Cerebellum (tissue), 4 donors: ENCODE measurements at places on chromosomes 7 and 10. TPM values are rescaled to one million over a fixed set of nuclear protein-coding genes. Genes with fewer than 3 reads are reported as not detected.

- DNase-seq, result no peak
Measured at GRCh38 chr10:34037499-34037898, 703.0 kb upstream of the NRP1 start.

DNA sequence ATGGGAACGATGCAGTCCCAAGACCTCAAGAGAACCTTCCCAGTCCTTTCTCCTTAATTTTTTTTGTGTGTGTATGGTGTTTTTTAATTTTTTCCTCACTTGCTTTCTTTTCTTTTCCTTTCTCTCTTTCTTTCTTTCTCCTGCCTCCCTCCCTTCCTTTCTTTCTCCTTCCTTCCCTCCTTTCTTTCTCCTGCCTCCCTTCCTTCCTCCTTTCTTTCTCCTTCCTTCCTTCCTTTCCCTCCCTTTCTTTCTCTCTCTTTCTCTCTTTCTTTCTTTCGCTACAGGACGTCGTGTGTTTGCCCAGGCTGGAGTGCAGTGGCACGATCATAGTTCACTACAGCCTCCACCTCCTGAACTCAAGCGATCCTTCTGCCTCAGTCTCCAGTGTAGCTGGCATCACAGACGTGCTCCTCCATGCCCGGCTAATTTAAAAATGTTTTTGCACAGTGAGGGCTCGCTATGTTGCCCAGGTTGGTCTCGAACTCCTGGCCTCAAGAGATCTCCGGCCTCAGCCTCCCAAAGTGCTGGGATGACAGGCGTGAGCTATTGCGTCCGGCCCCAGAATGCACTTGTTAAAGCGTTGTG is 709 bp upstream of the NIPSNAP2 start:
- no peak for DNase-seq

GRCh38 chr7:131829947-131830558 is 273.6 kb upstream of the PODXL start:
- no peak for DNase-seq

DNA sequence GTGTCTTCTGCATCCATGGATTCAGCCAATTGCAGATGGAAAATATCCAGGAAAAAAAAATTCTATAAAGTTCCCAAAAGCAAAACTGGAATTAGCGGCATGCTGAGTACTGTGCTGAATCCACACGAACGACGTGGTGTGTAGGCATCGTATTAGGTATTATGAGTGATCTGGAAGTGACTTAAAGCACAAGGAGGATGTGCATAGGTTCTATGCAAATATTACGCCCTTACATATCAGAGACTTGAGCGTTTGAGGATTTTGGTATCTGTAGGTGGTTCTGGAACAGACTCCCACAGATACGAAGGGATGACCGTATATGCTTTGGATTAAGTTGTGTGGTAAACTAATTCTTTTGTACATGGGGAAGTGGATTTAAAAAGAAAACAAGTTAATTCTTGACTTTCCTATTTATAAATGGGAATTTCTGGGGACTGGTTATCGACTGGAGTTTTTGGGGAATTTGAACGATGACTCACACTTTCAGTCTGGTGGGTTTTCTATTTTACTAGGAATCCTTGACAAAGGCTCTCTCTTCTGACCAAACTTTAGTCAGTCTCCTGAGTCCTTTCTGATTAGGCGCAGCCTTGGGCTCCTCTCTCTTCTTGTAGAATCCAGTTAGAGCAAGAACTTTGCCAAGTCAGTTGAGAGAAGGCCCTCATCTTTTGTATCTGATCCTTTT is 5.4 kb upstream of the NUB1 start:
- no peak for DNase-seq

DNA sequence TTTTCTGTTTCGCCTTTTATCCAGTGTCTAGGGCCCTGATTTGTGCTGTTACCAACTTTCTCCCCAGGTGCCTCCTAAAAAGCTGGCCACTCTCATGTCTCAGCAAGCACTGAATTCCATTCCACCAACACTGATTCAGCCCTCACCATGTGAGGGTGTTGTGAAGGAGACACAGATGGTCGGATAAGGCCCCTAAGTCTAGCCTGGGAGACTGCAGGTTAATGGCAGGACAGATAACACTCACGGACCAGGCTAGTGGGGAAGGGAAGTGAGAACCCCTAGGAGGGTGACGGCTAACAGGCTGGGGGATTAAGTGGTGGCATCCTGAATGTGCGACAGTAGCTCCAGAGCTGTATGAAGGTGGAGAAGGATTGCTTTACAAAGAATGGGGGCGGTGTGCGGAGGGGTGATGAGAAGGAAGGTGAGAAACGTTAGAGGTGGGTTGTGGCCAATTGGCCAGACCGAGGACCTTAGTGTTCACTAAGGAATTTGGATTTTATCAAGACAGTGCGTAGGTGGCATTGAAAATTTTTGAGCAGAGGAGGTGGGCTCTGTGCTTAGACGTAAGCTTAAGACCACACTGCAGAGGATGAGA is 3.8 kb upstream of the DUSP5 start:
- no peak for DNase-seq

The VIPR2 gene
- total RNA-seq, result 7.3 TPM

The C10orf90 gene
- total RNA-seq, result not detected

The PDK4 gene
- total RNA-seq, result 7.6 TPM

The FOXP2 gene
- total RNA-seq, result 228 TPM

The NXPH1 gene
- total RNA-seq, result 22.4 TPM
